ENCODE measurements at places on chromosomes 12 and 14. TPM values are rescaled to one million over a fixed set of nuclear protein-coding genes. Genes with fewer than 3 reads are reported as not detected.

GRCh38 chr14:67610491-67610890 is 9.2 kb upstream of the ARG2 start:
- no peak for DNase-seq

Gene P2RX2
- total RNA-seq = not detected

DNA sequence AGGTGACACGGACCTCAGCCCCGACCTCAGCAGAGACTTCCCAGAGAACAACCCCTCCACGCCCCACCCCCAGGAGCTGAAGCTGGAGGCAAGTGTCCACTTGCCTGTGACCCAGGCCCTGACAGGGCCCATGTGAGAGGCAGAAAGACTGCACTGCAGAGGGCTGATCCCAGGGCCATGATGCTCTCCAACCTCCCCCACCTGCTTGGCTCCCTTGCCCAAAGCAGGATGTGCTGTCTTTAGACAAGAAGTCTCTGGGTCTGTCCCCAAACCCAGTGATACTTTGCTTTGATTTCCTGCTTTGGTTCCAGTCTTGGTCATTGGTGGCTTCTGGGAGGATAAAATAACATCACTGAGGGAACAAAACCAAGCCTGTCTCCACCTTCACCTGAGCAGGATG is 59.4 kb downstream of the BCL11B start:
- no peak for DNase-seq

GRCh38 chr12:43978556-43978955 is 142.7 kb downstream of the TMEM117 start:
- DNase-seq = no peak

Gene NOVA1
- not detected for total RNA-seq

Gene LGR5
- total RNA-seq = not detected

DNA sequence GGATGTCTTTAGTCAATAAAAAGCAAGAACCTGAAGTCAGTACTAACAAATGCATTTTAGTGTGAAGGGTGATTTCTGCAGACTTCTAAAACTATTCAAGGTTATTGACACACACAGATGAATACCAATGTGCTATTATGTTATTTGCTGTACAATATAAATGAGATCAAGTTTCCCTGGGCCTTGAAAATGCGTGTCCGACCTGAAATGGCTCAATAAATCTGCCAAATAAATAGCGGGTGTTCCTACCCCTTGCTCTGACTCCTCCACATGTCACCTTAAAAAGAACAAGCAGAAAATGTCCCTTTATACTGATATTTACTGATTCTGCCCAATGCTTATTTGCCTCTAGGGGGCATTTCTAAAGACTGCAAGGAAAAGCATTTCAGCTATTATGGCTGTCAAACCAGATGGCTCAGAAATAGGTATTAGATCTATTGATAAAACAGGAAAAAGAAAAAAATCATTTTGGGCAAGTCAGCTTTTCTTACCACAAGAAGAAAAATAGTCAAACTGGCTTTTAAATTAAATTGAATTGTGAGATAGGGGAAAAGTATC is 367.3 kb upstream of the KITLG start:
- no peak for DNase-seq

- DNase-seq = no peak
Observed at GRCh38 chr14:92493492-92493891, 20.1 kb upstream of the RIN3 start.

DNA sequence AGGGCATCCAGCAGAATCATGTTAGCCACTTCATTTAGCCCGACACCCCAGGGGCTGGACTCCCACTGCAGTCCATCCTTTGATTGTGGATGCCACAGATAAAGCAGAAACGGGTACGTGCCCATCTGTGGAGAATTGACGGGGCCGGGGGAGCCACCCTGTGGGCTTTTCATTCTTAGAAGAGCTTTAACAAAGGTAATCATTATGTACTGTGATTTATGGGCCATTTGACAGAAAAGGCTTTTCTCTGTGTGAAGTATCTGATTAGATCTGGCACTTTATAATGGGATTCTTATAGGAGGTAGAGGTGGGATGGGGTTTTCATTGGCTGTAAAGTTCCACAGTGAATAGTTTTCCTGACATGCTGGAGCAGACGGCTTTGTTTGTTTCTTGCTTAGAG is 40.4 kb downstream of the AACS start:
- no peak for DNase-seq

Gene PLXNC1
- 38.3 TPM for total RNA-seq

Gene GALC
- total RNA-seq = 25.6 TPM

- DNase-seq = peak; percentile 74
Observed at GRCh38 chr12:9797722-9798619, 29.3 kb upstream of the KLRF1 start.

GRCh38 chr12:26786865-26787514 is 46.0 kb downstream of the ITPR2 start:
- no peak for DNase-seq

GRCh38 chr12:22103418-22103817 is 57.4 kb downstream of the CMAS start:
- DNase-seq = no peak

DNA sequence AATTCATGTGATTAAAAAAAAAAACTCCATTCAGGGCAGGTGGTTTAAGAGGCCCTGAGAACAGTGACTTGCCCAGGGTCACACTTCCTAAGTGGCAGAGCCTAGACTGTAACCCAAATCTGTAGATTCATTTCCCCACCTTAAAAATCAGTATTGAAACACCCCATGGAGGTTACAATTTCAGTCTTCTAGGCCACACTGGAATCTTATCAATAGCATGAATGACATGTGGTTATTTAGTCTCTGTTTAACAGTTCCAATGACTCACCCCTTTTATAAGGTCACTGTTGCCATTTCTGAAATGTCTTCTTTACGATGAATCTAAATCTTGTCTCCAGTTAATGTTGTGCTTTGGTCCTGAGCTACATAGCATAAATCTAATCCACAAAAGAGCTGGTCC is 262.3 kb upstream of the GRIP1 start:
- no peak for DNase-seq

GRCh38 chr12:31835276-31835882 is 106.6 kb upstream of the AMN1 start:
- DNase-seq = no peak

DNA sequence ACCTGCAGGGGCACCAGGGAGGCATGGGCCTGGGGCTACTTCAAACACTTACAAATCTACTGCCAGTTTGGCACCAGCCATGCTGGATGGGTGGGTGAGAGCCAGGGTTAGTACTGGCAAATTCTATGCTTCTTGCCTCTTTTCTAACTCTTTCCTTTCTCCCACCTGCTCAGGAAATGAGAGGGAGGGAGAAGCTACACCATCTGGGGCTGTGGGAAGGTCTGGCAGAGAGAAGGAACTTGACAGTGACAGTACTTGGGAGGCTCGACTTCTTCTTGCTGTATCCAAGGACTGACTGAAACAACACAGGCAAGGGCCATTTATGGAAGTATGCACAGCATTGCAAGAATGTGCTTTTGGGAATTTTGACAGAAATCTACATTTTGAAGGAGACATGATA is 149.6 kb upstream of the DYRK2 start:
- no peak for DNase-seq

- no peak for DNase-seq
Observed at GRCh38 chr14:105126126-105126980, 42.2 kb downstream of the JAG2 start.

GRCh38 chr14:36398463-36399291 is 78.2 kb upstream of the MBIP start:
- DNase-seq = no peak

All from naive thymus-derived CD4-positive, alpha-beta T cell (primary cell).